ENCODE measurements at places on chromosomes 12 and 14.

DNA sequence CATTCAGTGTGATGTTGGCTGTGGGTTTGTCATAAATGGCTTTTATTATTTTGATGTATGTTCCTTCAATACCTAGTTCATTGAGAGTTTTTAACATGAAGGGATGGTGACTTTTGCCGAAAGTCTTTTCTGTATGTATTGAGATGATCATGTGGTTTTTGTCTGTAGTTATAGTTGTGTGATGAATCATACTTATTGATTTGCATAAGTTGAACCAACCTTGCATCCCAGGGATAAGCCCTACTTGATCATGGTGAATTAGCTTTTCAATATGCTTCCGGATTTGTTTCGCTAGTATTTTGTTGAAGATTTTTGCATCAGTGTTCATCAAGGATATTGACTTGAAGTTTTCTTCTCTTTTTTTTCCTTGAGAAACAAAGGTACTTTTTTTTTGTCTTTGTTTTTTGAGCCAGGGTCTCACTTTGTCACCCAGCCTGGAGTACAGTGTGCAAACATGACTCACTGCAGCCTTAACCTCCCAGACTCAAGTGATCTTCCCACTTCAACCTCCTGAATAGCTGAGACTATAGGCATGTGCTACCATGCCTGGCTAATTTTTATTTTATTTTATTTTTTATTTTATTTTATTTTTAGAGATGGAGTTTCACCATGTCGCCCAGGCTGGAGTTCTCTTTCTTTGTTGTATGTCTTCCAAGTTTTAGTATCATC, 121.3 kb downstream of the FUT8 start:
- no peak for DNase-seq

DNA sequence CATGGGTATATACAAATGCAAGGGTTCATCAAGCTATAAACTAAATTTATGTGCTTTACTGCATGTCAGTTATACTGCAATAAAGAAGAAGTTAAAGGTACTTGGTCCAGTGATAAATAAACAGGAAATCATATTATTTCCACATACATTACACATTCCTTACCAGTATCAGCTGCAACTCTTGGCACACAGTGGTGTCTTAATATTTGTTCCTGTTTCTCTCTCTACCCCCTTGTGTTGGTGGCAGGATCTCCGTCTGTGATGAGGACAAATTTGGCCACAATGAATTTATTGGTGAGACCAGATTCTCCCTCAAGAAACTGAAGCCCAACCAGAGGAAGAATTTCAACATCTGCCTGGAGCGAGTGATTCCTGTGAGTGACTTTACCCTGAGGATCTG, 19.2 kb upstream of the OAS1 start:
- DNase-seq = no peak

- no peak for DNase-seq
Measured at GRCh38 chr14:50501642-50502041, 30.7 kb downstream of the MAP4K5 start.

DNA sequence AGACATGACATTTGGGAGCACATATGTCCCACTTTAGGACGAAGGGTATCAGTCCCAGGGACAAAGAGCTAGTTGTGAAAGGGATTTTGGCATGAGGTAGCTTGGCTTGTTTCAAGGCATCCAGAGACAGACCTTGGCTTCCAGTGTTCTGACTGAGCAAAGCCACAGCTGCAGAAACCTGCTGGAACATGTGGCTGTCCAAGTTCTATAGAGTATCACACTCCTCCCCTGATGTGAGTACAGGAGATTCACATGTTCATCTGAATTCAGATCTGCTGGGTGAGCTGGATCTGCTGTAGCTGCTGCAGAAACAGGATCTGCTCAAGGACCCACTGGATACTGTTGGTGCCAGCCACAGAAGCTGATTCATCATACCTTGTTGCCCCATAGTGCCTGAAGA, 10.1 kb upstream of the C14orf39 start:
- DNase-seq = no peak

- no peak for DNase-seq
Measured at GRCh38 chr12:38776647-38777046, 128.7 kb downstream of the CPNE8 start.

GRCh38 chr14:78519863-78520262, 349.7 kb downstream of the NRXN3 start:
- no peak for DNase-seq

- no peak for DNase-seq
Measured at GRCh38 chr12:118238888-118239287, 103.0 kb downstream of the PEBP1 start.

- DNase-seq = no peak
Measured at GRCh38 chr12:64714551-64714968, 44.6 kb downstream of the GNS start.

DNA sequence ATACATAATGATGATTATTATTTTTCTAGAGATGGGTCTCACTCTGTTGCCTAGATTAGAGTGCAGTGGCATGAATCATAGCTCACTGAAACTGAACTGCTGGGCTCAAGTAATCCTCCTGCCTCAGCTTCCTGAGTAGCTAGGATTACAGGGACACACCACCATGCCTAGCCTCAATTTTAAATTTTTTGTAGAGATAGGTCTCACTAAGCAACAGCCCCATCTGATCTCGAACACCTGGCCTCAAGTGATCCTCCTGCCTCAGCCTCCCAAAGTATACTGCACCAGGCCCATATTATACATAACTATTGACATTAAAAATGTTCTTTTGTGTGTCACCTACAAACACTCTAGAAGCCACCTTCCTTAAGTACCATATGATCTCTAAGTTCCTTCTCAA, 3.4 kb downstream of the TXNRD1 start:
- no peak for DNase-seq

DNA sequence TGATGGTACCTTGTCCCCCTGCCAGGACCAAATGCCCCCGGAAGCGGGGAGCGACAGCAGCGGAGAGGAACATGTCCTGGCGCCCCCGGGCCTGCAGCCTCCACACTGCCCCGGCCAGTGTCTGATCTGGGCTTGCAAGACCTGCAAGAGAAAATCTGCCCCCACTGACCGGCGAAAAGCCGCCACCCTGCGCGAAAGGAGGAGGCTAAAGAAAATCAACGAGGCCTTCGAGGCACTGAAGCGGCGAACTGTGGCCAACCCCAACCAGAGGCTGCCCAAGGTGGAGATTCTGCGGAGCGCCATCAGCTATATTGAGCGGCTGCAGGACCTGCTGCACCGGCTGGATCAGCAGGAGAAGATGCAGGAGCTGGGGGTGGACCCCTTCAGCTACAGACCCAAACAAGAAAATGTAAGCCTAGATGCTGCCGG, 410 bp downstream of the MYF6 start:
- no peak for DNase-seq

- no peak for DNase-seq
Measured at GRCh38 chr14:24133735-24134134, 2.3 kb upstream of the PSME1 start.

- DNase-seq = peak; percentile 36
Measured at GRCh38 chr14:102140027-102140749, 491 bp downstream of the WDR20 start.

DNA sequence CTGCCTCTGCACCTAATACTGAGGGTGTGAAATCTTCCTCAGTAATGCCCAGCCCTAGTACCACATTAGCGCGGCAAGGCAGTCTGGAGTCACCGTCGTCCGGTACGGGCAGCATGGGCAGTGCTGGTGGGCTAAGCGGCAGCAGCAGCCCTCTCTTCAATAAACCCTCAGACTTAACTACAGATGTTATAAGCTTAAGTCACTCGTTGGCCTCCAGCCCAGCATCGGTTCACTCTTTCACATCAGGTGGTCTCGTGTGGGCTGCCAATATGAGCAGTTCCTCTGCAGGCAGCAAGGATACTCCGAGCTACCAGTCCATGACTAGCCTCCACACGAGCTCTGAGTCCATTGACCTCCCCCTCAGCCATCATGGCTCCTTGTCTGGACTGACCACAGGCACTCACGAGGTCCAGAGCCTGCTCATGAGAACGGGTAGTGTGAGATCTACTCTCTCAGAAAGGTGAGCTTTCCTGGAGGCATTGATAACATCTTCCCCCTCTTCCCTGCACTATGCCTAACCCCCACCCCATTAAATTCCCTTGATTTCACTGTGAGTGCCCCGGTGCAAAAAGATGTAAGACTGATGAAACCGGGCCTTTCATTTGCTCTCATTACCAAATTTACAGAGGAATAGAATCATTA, 291.4 kb downstream of the NAV3 start:
- no peak for DNase-seq

DNA sequence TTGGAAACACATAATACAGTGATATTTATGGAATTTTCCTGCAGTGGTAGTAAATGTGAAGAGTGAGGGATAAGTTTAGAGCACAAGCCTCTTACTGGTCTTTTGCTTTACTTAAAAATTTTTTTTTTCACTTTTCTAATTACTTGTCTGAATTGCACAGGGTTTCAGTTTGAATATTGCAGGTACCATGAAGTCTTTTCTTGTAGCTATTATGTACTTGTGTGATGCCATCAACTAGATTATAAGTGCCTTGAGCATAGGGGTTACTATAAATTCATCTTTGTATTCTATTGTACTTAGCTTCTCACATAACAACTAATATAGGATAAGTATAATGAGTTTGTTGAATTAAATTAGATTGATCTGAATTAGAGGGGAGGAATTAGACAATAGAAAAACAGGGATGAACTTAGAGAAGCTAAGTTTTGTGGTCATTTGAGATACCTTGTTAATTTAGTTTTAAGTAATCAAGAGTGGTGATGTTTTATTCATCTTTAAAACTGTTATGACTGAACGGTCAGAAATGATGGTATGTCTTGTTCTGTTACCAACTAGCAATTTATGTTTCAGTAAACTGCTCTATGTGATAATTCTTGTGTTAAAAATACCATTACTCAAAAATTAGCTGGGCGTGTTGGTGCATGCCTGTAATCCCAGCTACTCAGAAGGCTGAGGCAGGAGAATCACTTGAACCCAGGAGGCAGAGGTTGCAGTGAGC, 42.1 kb downstream of the CCDC91 start:
- no peak for DNase-seq

- DNase-seq = no peak
Measured at GRCh38 chr14:68000511-68000910, 180.9 kb downstream of the RAD51B start.

- DNase-seq = no peak
Measured at GRCh38 chr12:105067511-105068031, 16.7 kb downstream of the ALDH1L2 start.

DNA sequence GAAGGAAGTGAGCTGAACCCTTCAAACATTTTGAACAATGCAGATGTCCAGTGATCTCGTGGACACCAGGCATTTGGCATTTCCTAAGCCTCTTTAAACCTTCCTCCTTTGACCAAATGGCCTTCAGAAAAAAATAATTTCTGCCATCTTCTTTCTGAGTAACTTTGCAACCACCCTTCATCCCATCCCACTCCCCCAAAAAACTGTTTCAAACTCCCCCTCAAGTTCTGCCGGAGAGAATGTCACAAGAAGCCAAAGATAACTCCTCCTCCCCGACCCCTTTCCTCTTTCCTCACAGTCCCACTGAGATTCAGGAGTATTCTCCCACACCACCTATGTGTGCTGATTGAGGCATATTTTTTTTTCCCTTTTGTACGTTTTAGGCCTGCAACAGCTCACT, 1.7 kb downstream of the KSR2 start:
- DNase-seq = no peak

GRCh38 chr14:101252443-101253214, 308.7 kb upstream of the DIO3 start:
- no peak for DNase-seq

GRCh38 chr14:89767131-89767530, 187.4 kb downstream of the EFCAB11 start:
- DNase-seq = no peak

DNA sequence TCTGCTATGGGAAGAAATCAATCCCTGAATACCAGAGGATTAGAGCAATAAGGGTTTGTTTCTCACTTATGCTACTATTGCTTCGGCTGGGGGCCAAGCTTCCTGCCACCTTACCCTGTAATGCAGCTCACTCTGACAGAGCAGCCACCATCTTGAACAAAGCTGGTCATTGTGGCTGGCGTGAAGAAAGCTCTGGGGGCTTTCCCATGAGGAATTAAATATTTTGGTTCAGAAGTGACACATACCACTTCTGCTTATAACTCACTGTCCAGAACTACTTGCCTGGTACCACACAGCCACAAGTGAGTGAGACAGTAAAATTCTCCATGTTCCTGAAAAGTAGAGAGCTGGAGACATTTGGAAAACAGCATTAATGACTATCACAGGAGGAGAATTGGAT, 82.6 kb downstream of the GALNT8 start:
- DNase-seq = no peak

DNA sequence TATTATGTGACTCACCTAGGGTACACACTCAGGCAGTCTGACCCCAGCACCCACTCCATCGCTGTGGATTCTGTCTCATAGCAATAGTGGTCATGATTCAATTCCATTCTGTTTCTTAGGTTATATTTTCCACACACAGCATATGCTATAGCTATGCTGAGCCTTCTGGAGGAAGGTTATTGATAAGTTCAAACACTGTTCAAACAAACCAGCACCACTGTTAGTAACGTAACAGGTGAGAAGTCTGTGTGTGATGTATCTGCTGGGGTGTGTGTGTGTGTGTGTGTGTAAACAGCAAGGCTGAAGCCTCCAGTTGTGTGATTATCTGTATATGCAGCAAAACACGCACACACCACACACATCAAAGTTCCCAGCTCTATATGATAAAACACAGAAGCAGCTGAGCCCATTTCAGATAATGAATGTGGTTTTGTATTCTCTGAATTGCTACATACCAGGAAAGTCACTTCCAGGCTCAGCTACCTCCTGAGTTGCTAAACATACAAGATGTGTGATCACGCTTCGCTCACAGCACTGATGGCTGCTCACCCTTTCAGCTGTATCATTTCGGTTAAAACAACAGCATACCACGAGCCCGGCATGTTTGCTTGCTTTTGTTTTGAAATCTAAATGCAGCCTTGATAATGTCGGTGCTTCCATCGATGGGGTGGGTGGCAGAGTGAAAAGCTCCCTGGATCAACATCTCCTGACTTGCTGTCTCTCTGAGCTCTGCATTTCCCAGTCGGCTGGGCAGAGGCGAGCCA, 6.8 kb upstream of the SYNE3 start:
- DNase-seq = peak; percentile 3

DNA sequence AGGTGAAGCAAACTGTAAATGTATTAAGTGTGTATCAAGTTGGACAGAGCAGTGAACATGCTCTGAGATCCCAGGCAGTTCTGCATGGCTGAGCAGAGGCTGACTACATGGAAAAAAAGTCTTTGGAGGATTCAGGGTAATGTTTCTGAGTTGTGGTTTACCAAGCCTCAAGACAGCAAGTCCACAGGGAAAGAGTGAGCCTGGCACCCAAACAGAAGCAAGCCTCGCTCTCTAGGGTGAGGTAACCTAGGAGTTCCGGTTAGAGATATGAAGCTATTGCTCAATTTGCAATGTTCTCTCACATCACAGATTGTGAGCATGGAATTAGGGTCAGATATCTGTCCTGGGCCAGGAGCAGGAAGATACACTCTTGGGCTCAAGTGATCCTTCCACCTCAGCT, 158.6 kb downstream of the MON2 start:
- DNase-seq = no peak

Data from NCI-H146 (cell line).